ENCODE measurements at places on chromosomes 12 and 14.

DNA sequence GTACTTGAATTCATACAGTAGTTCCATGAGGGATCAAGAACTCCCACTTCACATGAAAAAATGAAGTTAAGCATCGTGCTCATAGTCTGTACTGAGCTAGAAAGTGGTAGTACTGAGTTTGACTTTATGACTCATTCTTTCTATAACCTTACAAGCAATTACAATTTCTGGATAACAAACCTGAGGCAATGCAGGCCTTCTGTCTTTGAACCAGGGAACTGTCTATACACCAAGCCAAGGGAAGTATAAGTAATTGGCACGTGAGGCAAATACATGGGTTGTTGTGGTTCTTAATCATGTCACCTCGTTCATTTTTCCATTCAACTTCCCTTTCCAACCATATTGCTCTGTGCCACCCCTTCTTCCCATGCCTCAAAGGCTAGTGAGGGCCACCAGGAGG is 16.8 kb downstream of the GNS start:
- DNase-seq, result no peak

DNA sequence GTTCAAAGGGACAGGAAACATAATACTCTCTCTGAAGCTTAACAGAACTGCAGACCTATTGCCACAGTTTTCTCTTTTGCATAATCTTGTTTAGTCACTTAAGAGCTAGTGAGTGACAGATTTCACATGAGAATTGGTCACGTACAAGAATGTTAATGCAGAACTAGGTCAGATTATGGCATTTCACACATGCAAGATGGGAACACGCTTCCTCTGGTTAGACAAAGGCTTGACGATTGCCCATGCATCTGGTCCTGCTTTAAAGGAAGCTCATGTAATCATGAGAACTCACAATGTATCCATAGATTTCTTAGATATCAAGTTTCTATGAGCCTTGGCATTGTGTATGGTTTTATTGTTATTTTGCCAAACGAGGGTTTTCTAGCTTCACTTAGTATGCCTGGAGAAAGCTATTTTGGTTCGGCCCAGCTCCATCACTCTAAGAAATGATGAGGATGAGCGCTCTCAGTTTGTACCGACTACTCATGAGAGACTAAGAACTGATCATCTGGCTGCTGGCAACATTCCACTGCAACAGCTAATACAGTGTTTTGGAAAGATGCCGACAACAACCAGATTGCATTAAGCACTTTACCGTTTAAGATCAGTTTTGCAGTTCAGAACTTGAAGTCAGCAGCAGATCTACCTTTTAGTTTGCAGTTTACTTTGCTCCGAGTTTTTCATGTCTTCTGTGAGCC is 380.0 kb downstream of the DIO2 start:
- DNase-seq, result peak; percentile 47

DNA sequence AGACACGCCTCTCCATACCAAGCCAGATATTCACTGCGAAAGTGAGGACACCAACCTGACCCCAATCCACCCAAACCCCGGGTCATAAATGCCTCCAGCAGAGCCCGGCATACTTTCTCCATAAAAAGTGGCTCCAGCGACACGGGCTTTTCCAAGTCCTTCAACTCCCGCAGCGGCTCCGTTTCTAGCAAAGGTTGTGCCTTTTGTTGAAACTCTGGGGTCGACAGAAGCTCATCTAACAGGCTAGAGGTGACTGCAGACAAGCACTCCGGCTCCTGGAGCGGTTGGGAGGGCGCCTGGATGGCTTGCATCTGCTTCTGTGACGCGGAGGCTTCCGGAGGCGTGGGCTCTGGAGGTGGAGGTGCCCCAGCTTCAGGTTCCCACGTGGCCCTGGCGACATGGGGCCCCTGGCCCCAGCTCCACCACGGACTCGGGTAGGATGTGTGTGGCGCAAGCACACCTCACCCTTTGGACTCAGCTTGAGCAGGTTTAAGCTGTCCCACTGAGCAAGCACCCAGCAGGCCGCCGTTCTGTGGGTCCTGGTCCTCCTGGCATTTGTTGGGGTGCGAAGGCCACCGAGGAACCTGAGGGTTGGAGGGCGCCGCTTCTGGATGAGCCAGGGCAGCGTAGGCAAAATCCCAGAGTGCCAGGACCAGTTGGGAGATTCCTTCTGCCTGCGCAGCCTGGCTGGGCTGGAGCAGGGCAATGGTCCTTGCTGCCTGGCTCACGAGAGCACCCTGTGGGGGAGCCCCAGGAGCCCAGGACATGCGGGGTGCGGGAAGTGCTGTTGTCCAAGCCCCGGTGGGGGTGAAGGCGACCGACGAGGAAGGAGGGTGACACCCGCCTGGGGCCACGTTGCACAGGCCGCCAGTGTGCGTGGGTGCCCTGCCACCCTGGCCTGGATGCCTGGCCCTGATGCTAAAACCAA is 186.3 kb downstream of the ALG10 start:
- no peak for DNase-seq

DNA sequence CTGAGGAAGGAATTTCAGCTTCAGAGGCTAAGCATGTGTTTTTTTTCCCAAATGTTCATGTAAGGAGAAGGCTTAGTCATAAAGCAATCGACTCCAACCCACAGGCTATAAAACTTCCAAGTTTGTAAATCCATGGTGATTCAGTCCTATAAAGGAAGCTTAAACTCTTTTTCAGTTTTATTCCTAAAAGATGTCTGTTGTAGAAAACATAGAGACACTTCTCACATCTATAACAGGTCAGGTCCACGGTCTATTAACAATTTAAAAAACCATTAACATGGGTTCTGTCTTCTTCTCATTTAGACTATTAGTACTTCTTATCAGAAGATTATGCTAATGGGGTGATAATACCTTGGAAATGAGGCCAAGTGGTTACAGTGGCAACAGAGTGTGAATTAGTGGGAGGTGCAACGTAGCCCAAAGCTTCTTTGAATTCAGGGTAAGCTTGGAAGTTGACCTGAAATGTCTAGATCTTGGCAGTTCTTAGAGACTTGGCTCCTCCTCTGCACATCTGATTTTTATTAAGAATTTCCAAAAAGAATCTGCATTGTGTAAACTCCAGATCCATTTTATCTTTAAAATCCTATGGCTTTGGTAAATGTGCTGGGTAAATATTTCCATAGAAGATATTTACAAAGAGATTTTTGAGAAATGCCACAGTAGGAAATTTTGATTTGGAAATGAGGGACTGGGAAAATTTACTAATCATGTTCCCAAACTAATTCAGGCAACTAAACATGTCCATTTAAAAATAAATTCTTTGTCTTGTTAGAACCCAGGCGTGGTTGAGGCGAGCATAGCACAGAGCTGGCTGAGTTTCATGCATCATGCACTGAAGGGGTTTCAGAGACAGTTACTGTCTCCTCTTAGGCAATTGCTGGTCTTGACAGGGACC is 86.4 kb downstream of the EML1 start:
- DNase-seq, result no peak

- no peak for DNase-seq
These were observed 11.1 kb upstream of the NPFF start for GRCh38 chr12:53518381-53518780.

Data from spinal cord (tissue), 10 donors.